ENCODE measurements at places on chromosomes 3 and 15. TPM values are rescaled to one million over a fixed set of nuclear protein-coding genes. Genes with fewer than 3 reads are reported as not detected.

DNA sequence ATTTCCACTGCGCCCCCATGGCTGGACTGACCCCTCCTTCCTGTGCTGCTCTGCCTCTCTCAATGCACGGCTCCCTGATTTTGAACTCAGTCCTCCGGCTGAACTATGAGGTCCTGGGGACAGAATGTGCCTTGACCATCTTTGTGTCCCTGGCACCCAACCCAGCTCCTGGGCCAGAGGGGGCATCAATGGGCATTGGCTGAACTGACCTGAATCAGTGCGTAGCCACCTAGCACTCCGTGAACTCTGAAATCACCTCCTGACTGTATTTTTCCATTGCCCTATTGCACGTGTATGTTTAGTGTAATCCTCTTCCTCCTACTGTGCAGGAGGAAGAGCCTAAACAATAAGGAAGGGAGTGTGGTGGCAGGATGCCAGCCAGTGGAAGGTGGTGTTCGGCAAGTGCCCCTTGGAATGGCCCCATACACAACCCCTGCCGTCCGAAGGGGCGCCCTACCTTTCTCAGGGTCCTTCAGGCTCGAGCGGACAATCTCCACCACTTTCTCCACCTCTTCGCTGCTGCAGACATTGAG lies 33.5 kb downstream of the BDH1 start:
- no peak for DNase-seq

The LIPH gene
- total RNA-seq = 0.14 TPM

DNA sequence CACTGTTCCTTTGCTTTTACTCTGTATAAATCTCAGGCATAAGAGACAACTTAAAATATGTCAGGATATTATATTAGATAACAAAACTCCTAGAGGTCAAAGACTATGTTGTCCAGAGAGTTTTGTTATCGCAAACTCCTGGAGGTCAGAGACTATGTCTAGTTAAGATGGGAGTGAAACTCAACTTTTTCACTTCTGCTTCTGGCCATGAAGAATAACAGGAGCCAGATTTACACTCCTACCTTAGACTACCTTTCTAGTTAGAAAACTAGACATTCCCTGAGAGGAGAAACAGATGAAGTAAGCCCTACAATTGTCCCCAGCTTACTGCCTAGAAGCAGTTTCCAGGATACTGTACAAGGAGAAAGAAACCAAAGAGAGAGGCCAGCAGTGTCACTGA lies 255.4 kb upstream of the UBE2E1 start:
- no peak for DNase-seq

The TJP1 gene
- 131 TPM for total RNA-seq

DNA sequence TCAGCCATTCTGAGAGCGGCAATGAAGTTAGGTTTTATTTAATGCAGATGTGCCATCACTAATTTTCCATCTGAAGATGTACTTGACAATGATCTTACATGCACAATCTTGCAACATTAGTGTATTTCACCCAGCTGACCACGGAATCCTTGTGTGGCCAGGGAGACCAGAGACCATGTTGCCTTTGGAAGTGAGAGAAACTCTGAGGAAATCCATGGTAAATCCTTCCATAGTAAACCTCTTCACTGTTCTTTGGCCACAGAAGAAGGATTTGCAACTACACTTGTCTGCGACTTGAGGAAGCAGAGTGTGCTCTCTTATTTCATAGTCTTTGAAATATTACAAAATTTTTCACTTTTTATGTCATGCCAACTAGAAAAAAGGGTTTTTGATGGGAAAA lies 128.4 kb upstream of the IGSF10 start:
- DNase-seq = no peak

DNA sequence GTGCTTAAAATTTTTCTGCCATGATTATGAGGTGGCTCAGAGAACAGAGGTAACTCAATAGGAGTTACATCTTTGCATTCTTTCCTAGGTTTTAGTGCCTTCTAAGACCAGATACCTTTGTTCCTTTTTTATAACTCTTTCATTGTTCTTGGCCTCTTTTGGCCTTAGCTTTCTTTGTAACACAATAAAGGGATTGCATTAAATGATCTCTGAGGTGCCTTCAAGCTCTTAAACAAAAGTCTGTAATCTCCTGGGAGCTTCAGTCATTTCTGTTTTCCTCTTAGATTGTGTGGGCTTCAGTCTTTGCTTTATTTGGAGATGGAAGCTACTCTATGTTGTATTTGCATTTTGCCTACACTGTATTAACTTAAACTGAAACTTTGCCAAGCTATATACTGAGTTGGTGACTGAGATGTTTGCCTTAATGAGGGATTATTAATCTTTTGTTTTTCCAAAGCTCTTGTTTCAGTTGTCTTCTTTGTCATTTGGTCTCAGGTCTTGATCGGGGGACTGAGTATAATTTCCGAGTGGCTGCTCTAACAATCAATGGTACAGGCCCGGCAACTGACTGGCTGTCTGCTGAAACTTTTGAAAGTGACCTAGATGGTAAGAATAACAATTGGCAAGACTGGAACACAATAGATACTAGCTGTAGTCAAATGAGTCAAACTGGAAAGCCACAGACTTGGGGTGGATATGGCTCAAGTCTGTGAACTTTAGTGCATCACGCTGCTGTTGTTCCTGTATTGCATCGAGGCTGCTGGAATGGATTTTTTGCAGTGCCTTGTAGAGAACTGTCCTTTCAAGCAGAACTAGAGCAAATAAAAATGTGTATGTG lies 110.3 kb downstream of the HCN4 start:
- no peak for DNase-seq

GRCh38 chr15:78740904-78741274 lies 70.4 kb downstream of the ADAMTS7 start:
- no peak for DNase-seq

DNA sequence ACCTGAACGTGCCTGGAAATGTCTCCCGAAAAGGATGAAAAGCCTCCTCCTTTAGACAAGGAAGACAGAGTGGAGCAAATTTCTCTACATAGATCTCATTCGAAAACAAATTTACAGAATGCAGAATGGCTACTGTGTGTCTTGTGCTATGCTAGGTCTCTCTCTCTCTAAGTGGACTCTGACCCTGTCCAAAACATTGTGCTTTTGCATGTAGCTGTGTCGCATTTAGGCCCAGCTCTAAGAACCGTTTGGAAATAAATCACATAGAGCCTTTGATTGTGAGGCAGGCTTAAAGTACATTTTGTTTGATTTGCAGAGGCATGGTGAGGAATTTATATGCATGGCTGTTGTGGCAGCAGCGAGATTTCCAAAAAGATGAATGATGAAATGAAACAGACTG lies 198.0 kb downstream of the SV2B start:
- no peak for DNase-seq

DNA sequence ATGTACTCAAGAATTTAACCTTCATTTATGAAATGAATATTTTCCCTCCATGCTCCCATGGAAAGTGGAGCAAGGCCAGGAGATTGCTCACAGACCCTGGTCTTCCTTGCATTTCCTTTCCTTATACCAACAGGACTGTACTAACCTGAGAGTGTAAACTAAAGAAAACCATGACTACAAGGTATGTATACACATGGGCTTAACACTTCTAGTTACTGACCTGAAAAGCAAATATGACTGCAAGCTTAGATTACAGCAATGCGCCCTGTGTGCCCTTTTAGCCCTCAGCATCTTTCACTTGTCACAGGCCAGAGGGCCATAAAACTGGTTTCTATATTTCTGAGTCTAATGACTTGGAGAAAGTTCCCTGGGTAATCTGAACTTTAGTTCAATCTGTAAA lies 52.1 kb downstream of the NEK10 start:
- no peak for DNase-seq

DNA sequence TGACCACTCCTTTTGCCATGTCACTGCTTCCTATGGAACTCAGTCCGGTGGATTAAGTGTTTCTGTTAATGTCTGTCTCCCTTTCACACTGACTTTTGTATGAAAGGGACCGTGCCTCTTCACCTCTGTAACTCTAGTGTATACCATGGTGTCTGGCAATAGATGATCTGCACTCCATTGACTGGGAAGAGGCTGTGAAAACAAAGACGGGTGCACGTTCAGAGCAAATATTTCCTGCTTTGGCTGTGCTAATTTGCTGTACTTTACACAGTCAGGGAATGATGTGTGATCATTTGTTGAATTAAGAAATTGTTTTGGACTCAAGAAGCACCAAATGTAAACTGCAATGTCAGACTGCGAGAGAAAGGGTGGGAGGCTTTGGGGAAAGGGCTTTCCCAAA lies 315.2 kb downstream of the RORA start:
- no peak for DNase-seq

- DNase-seq = no peak
Observed at GRCh38 chr3:43289401-43289800, 3.1 kb downstream of the SNRK start.

The GPR62 gene
- total RNA-seq = 0.46 TPM

GRCh38 chr15:38554354-38554753 lies 10.3 kb downstream of the RASGRP1 start:
- DNase-seq = no peak

The SMAD6 gene
- 68.8 TPM for total RNA-seq

The PIGB gene
- total RNA-seq = 4.9 TPM

- DNase-seq = no peak
Observed at GRCh38 chr3:112351036-112351435, 18.1 kb downstream of the CD200 start.

DNA sequence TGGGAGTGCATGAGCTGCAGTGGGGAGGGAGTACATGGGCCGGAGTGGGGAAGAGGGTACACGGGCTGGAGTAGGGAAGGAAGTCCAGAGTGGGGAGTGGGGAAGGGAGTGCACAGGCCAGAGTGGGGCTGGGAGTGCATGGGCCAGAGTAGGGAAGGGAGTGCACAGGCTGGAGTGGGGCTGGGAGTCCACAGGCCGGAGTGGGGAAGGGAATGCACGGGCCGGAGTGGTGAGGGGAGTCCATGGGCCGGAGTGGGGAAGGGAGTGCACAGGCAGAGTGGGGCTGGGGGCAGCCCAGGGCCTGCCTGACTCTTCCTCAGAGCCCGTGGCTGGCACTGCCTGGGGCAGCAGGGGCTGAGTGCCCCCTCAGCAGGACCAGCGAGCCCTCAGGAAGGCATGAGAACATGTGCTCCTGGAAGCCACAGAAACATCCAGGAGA lies 40.7 kb downstream of the KLF15 start:
- DNase-seq = no peak

- peak; percentile 80 for DNase-seq
Observed at GRCh38 chr15:100131321-100132224, 210.2 kb downstream of the ADAMTS17 start.

- no peak for DNase-seq
Observed at GRCh38 chr3:142065932-142066331, 83.4 kb downstream of the TFDP2 start.

GRCh38 chr3:168585544-168585943 lies 489.8 kb upstream of the GOLIM4 start:
- no peak for DNase-seq

DNA sequence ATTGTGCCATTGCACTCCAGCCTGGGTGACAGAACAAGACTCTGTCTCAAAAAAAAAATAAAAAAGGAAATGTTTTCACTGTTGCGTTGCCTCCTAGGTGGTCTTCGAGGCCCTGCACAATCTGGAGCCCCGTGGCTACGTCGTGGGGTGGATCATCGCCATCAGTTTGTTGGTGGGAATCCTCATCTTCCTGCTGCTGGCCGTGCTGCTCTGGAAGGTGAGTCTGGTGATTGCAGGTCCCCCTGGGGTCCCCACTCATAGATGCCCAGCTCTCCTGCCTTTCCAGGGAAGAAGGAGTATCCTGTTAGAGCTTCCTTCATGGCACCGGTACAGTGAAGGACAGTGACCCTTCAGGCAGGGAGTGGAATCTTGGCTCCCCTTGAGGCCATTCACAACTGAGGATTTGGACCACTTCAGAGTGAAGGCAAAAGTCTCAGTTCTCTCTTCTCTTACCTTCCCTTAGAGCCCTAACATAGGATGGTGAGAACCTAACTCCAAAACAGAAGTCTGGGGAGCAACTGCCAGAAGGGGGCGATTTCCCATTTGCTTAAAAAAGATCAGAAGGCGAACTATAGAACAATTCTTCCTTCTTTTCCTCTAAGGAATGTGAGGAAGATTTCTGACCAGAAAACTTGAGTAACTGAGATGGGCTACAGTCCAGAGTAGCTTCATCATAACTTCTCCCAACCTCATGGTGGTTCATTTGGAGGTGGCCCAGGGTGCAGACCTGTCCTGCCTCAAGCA lies 57.8 kb upstream of the CTDSPL start:
- no peak for DNase-seq

GRCh38 chr3:61331929-61332552 lies 80.8 kb upstream of the FHIT start:
- DNase-seq = no peak

DNA sequence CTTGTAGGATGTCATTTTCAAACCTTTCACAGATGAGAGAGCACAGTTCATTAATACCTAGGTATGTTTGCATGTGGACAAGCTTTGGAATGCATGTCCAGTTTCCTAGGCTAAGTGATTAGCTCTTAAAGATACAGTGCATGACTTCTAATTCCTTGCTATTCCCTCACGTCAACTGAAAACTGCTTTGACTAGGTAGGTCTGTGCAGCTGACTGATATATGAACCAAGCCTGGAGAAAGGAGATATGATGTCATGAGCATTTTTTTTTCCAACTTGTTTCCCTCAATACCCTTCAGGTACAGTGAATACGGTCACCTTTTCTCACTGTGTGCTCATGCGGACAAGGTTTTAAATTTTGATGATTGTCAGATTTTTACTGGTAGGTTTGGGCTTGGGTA lies 41.6 kb upstream of the TASOR start:
- no peak for DNase-seq

DNA sequence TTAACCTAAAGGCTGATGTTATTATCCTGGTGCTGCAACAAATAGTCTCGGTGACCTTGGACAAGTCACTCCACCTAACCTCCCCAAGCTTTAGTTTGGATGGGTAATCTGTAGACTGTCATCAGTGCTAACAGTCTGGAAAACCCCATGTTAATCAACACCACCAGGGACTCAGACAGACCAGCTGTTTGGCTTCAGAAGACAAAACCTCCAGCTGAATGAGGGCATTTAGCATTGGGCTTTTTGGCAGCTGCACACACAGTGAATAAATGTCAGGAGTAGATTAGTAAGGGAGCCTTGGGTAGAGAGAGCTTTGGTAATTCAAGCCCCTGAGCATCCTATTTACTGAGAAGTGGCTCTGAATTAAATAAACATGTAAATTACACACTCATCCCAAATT lies 24.9 kb upstream of the C3orf80 start:
- no peak for DNase-seq

DNA sequence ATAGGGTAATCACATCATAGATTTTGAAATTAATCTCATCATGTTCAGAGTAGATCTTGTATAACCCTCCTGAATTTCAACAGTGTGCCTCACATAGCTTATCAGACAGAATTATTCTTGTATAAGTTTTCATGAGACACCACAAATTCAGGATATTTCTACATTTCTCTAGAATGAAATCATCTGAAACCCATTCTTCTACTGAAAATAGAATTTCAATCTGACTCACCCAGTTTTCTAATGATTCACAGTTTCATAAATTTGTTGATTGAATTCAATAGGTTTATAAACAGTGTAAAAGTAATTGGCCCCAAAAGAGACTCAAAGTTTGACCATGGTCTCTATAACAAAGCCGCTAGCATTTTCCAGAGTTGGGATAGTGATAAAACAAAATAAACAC lies 1082.6 kb upstream of the EPHA6 start:
- DNase-seq = no peak

The WDR82 gene
- 62.6 TPM for total RNA-seq

The RTP1 gene
- total RNA-seq = not detected

Data from right cardiac atrium (tissue), 5 donors.